ENCODE measurements at places on chromosomes 11 and 22. TPM values are rescaled to one million over a fixed set of nuclear protein-coding genes. Genes with fewer than 3 reads are reported as not detected.

The COMT gene
- total RNA-seq, result 70.0 TPM

The OR8B8 gene
- not detected for total RNA-seq

The OR4B1 gene
- not detected for total RNA-seq

The FGF3 gene
- not detected for total RNA-seq

GRCh38 chr22:24353121-24353520 is 74.3 kb upstream of the ADORA2A start:
- no peak for DNase-seq

DNA sequence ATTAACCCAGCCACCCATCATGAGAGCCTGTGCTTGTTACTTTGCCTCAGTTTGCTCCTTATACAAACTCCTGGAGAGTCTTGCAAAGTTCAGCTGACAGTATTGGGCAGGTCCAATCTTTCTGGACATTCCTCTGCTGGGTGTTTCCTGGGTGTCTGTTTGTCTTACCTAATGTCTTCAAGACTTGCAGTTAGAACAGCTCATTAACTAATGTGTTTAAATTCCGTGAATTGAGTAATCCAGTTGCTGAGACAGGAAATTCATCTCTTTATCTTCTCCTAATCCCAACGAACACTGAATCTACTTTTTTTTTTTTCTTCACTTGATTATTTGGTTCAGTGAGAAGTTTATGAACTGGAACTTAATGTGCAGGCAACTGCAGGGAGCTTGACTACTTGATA is 20.6 kb downstream of the BCO2 start:
- DNase-seq, result no peak

GRCh38 chr11:128776424-128777284 is 82.8 kb downstream of the FLI1 start:
- DNase-seq, result no peak

- DNase-seq, result peak; percentile 75
These were observed 32.7 kb upstream of the GLYATL1B start for GRCh38 chr11:59053387-59053786.

GRCh38 chr11:72223615-72224563 is 678 bp upstream of the INPPL1 start:
- DNase-seq, result peak; percentile 80

GRCh38 chr11:111723595-111723994 is 42.6 kb downstream of the PPP2R1B start:
- DNase-seq, result no peak

- DNase-seq, result no peak
These were observed 1387.0 kb upstream of the RAG2 start for GRCh38 chr11:37984991-37985390.

All from colonic mucosa (tissue), 4 donors.